ENCODE measurements at places on chromosomes 5 and 9.
A peak's percentile ranks its signal among the peaks of the same experiment; 100 is the strongest.

GRCh38 chr5:14816999-14817761 lies 54.4 kb downstream of the ANKH start:
- no peak for DNase-seq

- DNase-seq: no peak
Measured at GRCh38 chr5:22899341-22899740, 46.2 kb upstream of the CDH12 start.

DNA sequence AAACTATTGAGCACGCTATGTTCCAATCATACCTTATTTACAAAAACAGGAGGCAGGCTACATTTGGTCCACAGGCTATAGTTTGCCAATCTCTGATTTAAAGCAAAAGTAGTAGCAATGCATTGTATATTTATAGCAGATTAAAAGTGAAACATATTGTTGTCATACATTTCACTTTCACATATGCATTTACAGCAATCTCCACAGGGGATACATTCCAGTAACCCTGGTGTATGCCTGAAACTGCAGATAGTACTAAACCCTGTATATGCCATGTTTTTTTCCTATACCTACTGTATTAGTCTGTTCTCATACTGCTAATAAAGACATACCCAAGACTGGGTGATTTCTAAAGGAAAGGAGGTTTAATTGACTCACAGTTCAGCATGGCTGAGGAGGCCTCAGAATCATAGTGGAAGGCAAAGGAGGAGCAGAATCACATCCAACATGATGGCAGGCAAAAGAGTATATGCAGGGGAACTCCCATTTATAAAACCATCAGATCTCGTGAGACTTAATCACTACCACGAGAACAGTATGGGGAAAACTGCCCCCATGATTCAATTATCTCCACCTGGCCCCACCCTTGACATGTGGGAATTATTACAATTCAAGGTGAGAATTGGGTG lies 5.9 kb upstream of the CSF1R start:
- DNase-seq: no peak

GRCh38 chr9:131114084-131114535 lies 11.3 kb upstream of the NUP214 start:
- DNase-seq: no peak

- DNase-seq: no peak
Measured at GRCh38 chr9:121510766-121511550, 11.3 kb upstream of the GGTA1 start.

DNA sequence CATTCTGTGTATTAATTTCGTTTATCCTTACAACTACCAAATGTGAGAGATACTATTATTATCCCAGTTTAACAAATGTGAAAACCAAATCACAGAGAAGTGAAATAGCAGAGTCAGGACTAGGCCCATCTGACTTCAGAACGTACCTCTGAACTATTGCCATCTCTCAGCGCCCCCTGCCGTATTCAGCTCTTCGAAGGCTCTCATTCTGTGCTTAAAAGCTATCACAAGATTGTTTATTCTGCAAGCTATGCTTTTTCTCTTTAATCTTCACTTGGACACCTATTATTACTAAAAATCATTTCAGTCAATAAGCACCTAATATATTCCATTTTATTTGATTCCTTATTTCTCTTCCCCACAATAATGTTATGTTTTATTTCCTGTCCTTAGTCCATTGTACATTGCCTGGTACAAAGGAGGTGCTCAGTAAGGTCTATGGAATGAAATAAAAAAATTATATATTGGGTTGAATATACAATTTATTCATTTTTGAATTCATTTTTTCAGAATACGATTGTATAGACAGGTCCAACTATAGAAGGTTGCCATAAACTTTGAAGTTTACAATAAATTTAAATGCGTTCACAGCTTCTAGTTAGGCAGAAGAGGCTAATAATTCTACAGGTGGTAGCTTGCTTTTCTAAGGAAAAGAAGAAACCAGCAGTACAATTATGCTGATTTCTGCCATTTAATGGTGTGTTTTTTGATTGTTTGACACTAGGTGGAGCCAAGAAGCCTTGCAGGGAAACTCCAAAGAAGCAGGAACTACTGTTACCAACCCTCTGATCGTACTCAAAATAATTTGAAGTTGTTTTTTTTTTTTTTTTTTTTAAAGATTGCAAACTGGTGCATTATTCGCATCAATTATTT lies 202.2 kb upstream of the DMRTA1 start:
- peak; percentile 22 for DNase-seq

GRCh38 chr5:139746691-139747582 lies 48.7 kb upstream of the PSD2 start:
- peak; percentile 48 for DNase-seq

DNA sequence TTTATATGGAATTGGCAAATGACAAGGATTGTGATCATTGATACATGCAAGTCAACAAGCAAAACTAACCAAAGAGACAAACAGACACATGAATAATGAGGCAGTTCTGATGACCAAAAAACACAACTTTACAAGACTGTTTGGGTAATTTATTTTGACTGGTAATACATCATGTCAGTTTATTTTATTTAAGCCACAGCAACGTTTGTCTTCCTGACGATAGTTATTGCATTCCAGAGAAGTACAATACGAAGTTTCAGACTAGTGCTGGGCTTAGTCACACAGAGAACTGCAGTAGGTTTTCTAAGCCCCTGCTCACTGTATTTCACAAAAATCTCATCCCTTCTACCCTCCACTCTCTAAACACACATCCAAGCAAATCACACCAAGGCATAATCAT lies 514.2 kb downstream of the RAB3C start:
- DNase-seq: no peak

GRCh38 chr5:52638732-52639131 lies 149.0 kb upstream of the ITGA1 start:
- DNase-seq: no peak

DNA sequence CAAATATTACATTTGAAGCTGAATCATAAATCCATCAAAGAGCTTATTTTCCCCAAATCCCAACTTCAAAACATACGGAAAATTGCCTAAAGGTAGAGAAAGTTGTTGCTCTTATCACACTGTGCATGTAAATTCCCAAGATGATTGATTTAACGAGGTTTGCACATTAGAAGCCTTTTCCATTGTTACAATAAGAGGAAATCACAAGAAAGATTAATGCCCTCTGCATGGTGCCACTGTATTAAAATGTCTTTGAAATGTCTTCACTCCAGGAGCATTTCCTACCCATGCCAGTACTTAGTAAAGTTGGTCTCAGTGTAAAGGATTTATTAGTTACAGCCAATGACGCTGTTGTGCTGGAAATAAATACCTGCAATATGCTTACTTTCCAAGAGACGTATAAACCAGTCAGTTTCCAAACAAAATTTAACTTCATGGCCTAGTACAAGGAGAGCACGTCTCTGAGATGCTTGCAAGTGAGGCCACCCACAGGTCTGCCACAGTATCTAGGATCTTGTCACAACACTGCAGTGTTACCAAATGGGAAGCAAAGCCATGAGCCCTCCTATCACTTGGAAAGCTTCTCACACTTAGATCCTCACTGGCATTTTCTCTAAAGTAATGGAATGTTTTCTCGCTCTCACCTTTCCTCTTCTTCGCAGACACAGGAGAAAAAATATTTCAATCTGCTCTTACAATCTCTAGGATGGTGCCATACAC lies 112.4 kb downstream of the CETN3 start:
- no peak for DNase-seq

DNA sequence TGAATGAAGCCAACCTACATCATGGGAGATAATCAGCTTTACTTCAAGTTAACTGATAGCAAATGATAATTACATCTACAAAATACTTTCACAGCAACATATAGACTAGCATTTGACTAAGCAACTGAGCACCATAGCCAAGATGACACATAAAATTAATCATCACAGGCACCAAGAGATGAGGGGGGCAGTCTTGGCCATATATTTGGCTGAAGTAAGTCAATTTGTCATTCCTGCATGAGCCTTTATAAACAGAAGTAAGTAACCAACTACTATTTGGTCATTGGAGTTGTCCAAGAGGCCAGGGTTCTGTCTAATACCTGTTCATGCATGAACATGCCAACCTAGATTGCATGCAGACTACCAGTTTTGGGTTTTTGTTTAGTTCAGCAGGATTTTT lies 53.6 kb downstream of the PDCD1LG2 start:
- no peak for DNase-seq

- DNase-seq: peak; percentile 85
Measured at GRCh38 chr5:62306323-62306895, 403 bp downstream of the KIF2A start.

DNA sequence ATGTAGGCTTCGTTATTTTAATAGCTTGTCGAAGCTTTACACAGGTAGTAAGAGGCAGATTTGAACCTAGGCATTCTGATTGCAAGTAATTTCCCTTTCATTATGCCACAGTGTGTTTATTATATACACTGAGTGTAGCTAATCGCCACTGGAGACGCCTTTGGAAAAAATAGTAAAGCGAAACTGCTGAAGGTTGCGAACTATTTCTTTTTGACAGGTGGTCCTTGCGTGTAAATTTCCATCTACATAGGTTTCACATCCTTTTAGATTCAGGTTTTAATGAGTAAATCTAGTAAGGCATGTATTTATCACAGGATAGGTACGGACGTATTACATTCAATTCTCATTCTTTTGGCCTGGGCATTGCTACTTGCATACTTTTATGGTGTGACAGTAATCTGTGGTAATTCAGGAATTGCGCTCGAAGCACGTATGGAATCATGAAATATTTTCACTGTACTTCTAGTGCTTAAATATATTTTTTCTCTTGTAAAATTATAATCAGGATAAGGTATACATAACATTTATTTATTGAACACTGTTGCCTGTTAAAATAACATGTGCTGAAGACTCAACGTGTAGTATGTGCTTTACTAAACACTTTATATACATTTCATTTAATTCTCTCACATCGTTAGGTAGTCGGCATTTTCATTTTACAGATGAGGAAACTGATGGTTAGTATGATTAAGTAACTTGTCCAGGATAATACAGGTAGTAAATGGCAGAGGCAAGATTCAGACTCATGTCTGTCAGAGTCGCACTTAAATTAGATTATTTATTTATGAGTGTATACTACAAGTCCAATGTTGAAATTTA lies 1.8 kb downstream of the MARCHF6 start:
- DNase-seq: peak; percentile 18

DNA sequence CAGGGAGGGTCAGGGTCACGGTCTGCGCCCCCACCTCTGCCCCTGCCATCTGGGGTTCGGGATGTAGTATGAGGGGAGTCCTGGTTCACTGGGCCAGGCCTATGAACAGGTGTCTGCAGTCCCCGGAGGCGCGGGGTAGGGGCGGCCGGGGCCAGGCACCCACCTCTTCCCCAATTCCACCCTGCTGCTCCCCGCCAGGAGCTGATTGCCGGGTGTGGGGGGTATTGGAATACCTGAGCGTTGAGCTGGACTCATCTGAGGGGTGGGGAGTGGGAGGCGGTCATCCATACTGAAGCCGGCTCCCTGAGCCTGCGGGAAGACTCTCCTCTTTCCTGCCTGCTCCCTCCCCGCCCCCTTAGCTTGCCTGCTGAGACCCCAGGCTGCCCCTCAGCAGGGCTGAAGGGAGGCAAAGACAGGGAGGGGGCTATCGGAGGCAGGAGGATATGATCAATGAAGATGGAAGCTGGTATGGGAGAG lies 679 bp downstream of the SLC6A7 start:
- no peak for DNase-seq

DNA sequence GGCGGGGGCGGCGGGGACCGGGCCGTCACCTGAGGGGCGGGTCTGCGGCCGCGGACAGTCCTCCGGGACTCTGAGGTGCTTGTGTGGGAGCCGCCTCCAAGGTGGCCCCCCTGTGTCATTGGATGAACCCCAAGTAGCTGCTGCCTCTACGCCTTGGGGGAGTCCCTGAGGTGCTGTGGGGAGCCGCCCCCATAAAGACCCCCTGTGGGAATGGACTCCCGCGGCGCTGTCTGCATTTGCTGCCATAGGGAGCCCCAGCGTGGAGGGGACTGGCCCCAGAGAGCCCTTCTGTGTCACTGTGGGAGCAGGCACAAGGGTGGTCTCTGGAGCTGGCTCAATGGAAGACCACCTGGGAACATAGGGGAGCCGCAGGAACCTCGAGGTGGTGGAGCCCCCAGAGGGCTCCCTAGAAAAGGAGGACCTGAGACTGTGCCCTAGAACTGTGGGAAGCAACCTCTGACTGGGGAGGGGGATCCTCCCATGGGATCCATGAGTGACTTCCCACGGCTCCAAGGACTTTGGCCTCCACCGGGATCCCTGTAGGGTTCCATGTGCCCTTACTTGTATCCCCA lies 412 bp downstream of the PHF24 start:
- DNase-seq: no peak

- no peak for DNase-seq
Measured at GRCh38 chr9:21121079-21121478, 20.6 kb downstream of the IFNW1 start.

- DNase-seq: no peak
Measured at GRCh38 chr5:153515301-153515700, 24.8 kb downstream of the GRIA1 start.

DNA sequence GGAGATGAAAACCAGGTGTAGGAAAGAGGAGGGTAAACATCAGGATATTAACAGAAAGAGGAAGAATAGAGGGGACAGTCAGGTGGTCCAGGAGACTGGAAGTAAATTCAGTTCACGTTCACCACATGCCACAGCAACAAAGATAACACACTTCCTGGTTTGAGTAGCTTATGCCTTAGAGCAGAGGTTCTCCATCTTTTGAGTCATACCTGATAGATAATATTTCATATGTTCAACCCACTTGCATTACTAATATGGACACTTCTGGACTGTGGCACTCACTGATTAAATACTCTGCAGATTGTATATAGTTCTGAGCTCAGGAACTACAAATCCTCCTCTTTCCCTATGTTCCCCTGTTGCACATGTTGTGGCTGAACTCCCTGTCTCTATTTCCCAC lies 179.9 kb upstream of the NR3C1 start:
- no peak for DNase-seq

DNA sequence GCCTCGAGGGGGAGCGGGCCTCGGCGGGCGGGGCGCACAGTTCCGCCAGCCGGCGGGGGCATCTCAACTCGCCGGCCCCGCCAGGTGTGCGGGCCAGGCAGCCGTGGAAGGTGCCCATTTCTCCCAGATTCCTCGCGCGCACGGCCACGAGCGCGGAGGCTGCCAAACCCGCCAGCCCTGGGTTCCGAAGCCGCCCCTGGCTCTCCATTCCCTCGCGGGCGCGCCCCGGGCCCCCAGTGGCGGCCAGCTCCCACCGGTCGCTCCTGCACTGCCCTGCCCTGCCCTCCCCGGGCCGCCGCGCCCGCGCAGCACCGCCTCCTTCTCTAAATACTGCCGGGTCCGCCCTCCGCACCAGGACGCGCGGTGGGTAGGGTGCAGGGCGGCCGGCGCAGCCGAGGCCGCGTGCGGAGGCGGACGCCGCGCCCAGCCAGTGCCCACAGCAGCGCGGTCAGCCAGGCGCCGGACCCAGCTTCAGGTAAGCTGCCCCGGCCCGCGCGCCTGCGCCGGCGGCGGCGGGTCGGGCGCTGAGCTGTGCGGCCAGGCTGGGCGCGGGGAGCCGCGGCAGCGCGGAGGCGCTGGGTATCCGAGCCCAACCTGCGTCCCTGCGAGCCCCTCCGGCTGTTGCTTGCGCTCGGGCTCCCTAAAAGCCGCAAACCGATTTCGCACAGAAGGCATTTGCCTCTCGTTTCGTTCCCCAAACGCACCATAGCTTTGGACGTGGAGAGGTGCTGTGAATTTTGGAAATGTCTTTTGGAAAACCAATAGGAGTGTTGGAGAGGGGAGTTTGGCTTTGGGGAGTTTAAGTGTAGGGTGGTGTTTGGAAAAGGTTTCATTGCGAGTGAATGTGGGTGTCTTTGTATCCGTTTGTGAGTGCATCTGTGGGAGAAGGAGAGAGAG lies at the start of gene TMEM171:
Gene TMEM171 (plus strand): TSS at position 354 of the 897 bp plus-strand sequence. CDS start 2,799 bp downstream, outside the sequence.
- DNase-seq: peak; percentile 6
